ENCODE measurements at places on chromosomes 5 and 9.

DNA sequence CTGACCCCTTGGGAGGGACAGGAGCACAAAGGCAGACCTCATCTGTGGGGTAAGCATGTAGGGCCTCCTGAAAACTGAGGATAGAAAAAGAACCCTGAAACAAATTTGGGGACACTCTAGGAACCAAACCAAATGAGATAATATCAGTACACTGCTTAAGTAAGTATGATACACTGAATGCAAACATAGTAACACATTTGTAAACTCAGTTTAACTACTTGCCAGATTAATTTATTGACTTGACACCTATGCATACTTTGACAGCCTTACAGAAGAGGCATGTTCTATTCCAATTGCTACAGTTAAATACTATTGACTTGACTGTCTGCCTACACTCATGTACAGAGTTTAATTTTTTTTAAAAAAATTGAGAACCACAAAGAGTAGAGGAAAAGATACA lies 1070.8 kb upstream of the SEMA6A start:
- no peak for DNase-seq

GRCh38 chr5:132504746-132505145 lies 14.2 kb upstream of the IRF1 start:
- DNase-seq, result no peak

- DNase-seq, result no peak
Observed at GRCh38 chr9:126661521-126662251, 48.0 kb downstream of the LMX1B start.

- DNase-seq, result no peak
Observed at GRCh38 chr9:71830929-71831328, 62.6 kb upstream of the CEMIP2 start.

GRCh38 chr9:121656941-121657470 lies 5.6 kb downstream of the DAB2IP start:
- no peak for DNase-seq

DNA sequence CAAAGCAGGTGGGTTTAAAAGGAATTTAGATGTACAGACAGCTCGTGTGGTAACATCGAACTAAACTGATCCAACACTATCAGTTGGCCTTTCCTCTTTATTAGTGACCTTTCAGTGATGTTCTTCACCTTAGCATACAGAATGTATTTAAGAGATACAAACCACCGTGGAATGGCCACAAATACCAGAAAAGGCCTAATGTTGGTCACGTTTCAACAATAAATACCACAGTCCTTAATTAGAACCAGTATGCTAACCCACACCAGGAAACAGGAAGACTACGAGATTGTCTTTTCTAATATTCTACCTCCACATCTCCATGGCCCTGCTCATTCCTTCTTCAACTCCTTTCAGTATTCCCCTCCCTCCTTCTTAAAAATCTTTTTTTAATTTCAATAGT lies 40.4 kb downstream of the GNAQ start:
- DNase-seq, result no peak

- DNase-seq, result no peak
Observed at GRCh38 chr5:62316176-62316502, 10.1 kb downstream of the KIF2A start.

DNA sequence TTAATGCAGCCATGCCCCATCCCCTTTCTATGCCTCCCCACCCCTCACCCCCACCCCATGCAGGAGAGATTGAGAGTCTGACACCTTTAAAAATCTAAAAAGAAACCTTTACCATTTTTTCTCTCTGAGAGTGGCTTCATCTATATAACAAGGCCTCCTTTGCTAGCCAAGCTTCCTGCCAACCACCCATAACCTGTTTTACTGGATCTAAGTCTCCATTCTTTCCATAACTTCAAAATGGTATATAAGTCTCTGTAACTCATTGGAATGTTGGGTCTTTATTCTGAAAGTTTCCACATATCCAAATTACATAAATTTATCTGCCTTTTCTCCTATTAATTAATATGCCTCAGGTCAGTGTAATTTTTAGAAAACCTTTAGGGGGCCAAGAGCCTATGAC lies 1174.0 kb downstream of the MAT2B start:
- no peak for DNase-seq
